ENCODE measurements at places on chromosomes 5 and 9. TPM values are rescaled to one million over a fixed set of nuclear protein-coding genes. Genes with fewer than 3 reads are reported as not detected.

Gene ADGRD2
- not detected for polyA plus RNA-seq

Gene ZNF658
- polyA plus RNA-seq, result 1.3 TPM

Gene WDR5
- 28.0 TPM for polyA plus RNA-seq

Gene GDA
- 0.01 TPM for polyA plus RNA-seq

Gene CCL28
- polyA plus RNA-seq, result 0.71 TPM

Gene IL3
- not detected for polyA plus RNA-seq

Gene CCDC187
- under 0.01 TPM for polyA plus RNA-seq

Gene ANKRD20A1
- 0.02 TPM for polyA plus RNA-seq

Gene LCN2
- not detected for polyA plus RNA-seq

Gene ABO
- not detected for polyA plus RNA-seq

Gene TPPP
- polyA plus RNA-seq, result 0.11 TPM

Gene LTC4S
- 0.32 TPM for polyA plus RNA-seq

Gene CAMLG
- 39.3 TPM for polyA plus RNA-seq

Gene EPB41L4A
- 0.28 TPM for polyA plus RNA-seq

Gene LRRC19
- not detected for polyA plus RNA-seq

Gene GPX3
- 217 TPM for polyA plus RNA-seq

Gene GOLM1
- polyA plus RNA-seq, result 64.0 TPM

Gene PCDHGB7
- 15.3 TPM for polyA plus RNA-seq

Gene PCDHGA6
- polyA plus RNA-seq, result 3.9 TPM

Gene NEUROG1
- polyA plus RNA-seq, result not detected

Gene LIFR
- polyA plus RNA-seq, result 43.6 TPM

Gene PDE8B
- 0.18 TPM for polyA plus RNA-seq

Gene HAVCR2
- polyA plus RNA-seq, result 0.41 TPM

Gene SOX30
- 0.02 TPM for polyA plus RNA-seq

Gene LEAP2
- polyA plus RNA-seq, result 0.50 TPM

Gene LURAP1L
- 39.9 TPM for polyA plus RNA-seq

Gene FAM114A2
- 23.4 TPM for polyA plus RNA-seq

Gene CCNO
- polyA plus RNA-seq, result 0.03 TPM

Gene LCN15
- polyA plus RNA-seq, result not detected

Gene CLK4
- polyA plus RNA-seq, result 20.7 TPM

Gene TRMO
- 13.8 TPM for polyA plus RNA-seq

Gene NOTCH1
- polyA plus RNA-seq, result 0.98 TPM

Gene DNAJC18
- polyA plus RNA-seq, result 9.4 TPM

Gene CD14
- 0.45 TPM for polyA plus RNA-seq

Gene ADAMTS2
- polyA plus RNA-seq, result 70.2 TPM

Gene DMRTA1
- 0.06 TPM for polyA plus RNA-seq

Gene CARD6
- 8.7 TPM for polyA plus RNA-seq

Gene FOXD1
- 8.7 TPM for polyA plus RNA-seq

Gene ARSI
- 3.3 TPM for polyA plus RNA-seq

Gene ASTN2
- polyA plus RNA-seq, result 3.1 TPM

Gene CCDC180
- 0.73 TPM for polyA plus RNA-seq

Gene ROR2
- 10.9 TPM for polyA plus RNA-seq

Gene CDH10
- polyA plus RNA-seq, result not detected

Gene SPDL1
- 34.4 TPM for polyA plus RNA-seq

Gene SGCD
- polyA plus RNA-seq, result 13.3 TPM

Gene CNOT8
- polyA plus RNA-seq, result 46.7 TPM

Gene PCDHA2
- not detected for polyA plus RNA-seq

Gene OTP
- not detected for polyA plus RNA-seq

Gene C9orf78
- 88.6 TPM for polyA plus RNA-seq

Gene CREBRF
- 9.1 TPM for polyA plus RNA-seq

Gene NOXA1
- not detected for polyA plus RNA-seq

Gene KCNV2
- polyA plus RNA-seq, result not detected

Gene PCDHB2
- polyA plus RNA-seq, result 3.1 TPM

Gene FOXI1
- polyA plus RNA-seq, result not detected

Gene ARID3C
- not detected for polyA plus RNA-seq

Gene ADAMTS6
- 7.5 TPM for polyA plus RNA-seq

Gene CBY3
- polyA plus RNA-seq, result not detected

Gene FAM81B
- polyA plus RNA-seq, result not detected

Gene OLFM1
- 2.0 TPM for polyA plus RNA-seq
